Cardiac fibroblast (primary cell): ENCODE measurements at places on chromosomes 4 and X.
A peak's percentile ranks its signal among the peaks of the same experiment; 100 is the strongest.

- peak; percentile 70 for DNase-seq
Measured at GRCh38 chr4:146545102-146545501, 23.4 kb upstream of the SLC10A7 start.

DNA sequence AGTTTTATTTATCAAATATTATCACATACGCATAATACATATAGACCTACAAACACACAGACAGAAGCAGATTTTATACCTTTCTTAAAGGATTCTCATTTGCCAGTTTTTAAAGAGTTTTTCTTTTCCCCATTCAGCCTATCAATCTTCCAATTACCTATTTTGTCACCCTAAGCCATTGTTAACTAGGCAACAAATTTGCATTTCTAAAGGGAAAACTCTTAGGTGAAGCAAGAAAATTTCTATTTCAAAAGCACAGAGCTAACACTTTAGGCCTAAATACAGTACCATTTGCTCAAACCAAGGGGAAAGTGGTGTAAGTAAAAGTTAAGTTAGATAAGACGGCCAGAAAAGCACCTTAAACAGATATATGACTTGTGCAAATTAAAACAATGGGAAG, 156.6 kb downstream of the NDST3 start:
- DNase-seq = no peak

GRCh38 chr4:94841864-94842221, 84.1 kb downstream of the BMPR1B start:
- DNase-seq = no peak

DNA sequence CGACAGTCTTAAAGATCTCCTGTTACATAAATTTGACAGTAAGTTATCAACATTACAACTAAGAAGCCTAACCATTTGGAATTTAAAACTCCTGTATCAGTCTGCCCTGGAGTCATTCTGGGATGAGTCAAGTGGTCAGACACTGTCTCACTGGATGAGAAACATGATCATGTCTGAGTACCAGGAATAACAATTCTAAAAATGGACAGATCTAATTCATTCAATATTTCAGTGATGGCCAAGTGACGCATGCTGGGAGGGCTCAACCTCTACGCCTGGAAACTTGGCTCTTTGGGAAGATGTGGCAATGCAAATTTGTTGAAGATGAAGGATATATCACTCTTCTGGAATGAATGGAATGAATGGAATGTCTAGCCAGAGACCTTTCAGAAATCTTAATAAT, 1427.2 kb downstream of the STIM2 start:
- DNase-seq = peak; percentile 92

GRCh38 chrX:148588649-148589310, 88.4 kb downstream of the AFF2 start:
- peak; percentile 15 for DNase-seq

DNA sequence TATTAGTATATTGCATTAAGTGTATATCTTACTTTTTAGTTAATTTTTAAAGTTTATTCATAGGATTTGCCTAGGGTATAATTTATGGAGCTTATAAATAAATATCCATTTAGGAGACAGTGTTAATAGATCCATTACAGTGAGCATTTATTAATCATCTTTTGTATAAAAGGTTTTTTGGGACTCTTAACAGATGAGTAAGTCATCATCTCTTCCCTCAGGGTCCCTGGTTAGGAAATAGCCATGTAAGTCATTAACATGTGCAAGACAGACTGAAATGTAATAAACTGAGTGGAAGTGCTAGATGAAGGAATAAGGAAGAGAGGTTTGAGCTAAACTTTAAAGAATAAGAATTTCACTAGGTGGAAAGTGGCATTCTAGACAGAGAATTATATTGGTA, 69.2 kb downstream of the PAQR3 start:
- no peak for DNase-seq

DNA sequence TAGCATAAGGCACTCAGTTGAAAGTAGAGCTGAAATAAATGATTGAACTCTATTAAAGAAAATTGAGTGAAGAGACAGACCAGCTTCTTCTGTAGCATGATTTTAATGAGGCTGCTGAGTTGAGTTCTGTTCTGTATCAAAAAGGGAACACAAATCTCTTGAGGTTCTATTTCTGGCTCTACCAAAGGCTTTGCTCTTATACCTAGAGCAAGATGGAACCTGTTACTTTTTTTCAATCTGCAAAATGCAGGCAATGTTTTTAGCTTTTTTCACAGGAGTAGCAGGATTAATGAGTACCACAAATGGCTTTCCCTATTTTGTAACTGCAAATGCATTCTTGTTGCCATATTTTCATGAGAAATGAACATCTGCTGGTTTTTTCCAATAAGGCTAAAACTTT, 4.2 kb upstream of the ERVMER34-1 start:
- no peak for DNase-seq

GRCh38 chr4:156098805-156099204, 145.1 kb upstream of the CTSO start:
- DNase-seq = no peak

DNA sequence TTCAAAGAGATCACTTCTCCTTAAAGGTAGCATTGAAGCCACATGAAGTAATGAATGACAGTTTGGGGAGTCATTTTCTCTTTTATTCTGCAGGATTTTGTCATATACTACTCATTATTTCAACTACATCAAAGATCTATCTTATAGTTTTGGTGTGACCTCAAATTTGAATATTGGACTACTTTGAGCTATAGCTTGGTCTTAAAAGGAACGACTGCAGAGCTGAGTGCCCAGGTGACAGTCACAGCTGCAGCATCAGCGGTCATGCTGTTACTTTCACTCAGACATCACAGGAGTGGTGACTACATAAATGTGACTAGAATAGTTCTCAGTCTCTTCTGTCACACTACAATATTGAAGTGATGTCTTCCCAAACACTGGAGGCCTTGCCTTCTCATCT, 10.7 kb upstream of the SPCS3 start:
- DNase-seq = no peak

- peak; percentile 28 for DNase-seq
Measured at GRCh38 chr4:20368926-20369325, 117.2 kb downstream of the SLIT2 start.

GRCh38 chrX:71128915-71129765, 10.7 kb downstream of the MED12 start:
- DNase-seq = peak; percentile 66

DNA sequence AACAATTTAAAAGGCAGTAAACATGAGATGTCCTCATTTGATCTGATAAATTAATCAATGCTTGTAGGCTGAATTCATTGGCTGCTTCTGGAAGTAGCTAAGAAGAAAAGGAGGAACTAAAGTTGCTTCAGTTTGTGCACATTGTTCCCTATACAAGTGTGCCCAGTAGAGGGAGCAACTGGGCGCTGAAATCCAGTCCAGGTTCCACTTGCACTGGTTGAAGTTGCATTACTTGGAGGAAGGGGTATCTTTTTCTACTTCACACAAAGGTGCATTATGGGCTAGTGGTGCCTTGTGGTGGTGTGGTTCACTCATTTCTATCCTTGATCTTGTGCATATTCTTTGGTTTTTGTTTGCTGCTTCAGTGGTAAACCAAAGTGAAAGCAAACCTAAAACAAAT, 67.9 kb upstream of the SOX3 start:
- DNase-seq = peak; percentile 24

DNA sequence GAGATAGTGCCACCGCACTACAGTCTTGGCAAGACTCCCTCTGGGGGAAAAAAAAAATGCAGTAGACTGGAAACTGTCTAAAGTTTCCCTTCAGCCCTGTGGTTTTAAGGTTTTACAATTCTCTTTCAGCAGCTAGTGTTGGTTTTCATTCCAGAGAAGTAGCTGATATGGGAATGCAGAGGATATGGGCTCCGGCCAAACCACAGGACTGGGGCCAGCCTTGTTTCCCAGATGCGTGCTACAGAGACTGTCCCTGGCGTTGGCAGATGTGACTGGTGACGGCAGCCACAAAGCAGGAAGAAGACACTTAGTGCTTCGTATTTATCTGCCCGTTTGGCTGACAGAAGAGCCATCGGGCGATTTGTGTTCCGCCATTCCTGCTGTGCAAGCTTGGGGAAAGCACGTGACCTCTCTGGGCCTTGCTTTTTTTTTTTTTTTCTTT, 43.2 kb downstream of the ZBTB49 start:
- peak; percentile 90 for DNase-seq

DNA sequence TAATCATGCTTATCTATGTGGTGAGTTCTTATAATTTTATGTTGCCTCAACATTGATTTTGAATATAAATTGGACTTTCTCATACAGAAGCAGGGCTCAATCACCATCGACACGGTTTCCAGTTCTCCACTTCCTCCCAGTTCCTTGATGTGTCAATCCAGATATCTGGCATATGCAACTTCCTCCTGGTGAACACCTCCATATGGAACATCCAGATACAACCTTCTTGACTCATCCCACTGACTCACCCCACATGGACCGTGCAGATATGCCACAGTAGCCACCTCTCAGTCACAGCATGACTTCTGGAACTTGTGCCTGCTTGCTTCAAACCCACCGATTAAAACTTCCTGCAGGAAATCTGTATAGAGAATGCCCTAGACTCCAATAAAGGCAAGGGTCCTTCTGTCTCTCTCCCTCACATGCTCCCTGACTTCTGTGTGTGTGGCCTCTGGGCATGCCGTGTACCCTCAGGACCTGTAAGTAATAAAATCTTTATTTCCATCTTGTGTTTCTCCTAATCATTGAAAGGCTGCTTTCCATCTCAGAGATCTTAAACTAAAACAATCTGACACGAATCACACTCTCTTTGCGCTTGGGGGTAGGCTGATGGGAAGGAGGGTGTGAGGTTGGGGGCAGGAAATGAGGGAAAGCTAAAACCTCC, 67.0 kb downstream of the HTRA3 start:
- DNase-seq = peak; percentile 53

DNA sequence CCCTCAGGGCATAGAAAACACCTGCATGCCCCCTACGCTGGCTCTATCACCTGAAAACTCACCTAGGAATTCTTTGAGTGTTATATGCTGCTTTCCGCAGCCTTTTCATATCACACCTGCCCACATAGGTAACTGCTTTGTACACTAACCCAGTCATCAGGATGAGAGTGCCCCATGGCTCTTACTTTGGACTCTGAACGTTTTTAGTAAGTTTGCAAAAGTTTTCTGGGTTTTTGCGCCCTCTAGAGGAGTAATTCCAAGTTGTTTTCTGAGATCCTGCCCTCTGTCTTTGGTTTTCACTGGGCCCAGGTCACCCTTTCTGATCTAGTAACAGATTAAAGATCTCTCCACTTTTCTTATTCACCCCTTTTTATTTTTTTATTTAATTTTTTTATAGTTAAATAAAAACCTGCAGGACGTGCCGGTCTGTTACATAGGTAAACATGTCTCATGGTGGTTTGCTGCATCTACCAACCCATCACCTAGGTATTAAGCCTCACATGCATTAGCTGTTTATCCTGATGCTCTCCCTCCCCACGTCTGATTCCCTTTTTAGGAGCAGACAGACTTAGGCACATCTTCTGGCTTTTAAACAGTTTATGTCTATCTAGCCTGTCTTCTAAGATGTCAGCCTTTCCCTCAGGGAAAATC, 139.2 kb downstream of the NWD2 start:
- peak; percentile 54 for DNase-seq

DNA sequence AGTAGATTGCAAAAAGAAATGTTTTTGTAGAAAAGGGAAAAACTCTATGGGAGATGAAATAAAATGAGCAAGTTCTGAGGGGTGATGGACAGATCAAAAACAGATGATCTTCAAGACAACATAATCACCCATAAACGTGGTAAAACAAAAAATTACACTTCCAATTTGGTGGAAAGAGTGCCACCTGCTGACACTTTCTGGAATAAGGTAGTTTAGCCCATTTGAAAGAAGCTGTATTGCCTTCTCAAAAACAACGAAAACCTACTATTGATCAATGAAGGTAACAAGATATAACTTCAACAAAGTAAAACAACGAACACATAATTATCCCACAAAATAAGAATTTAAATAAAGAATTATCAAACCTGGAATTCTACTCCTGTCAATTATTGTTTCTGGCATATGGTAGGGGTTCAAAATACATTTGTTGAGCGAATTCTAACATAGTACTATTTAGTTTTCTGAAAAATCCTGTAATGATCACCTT, 2.5 kb downstream of the COQ2 start:
- peak; percentile 81 for DNase-seq

DNA sequence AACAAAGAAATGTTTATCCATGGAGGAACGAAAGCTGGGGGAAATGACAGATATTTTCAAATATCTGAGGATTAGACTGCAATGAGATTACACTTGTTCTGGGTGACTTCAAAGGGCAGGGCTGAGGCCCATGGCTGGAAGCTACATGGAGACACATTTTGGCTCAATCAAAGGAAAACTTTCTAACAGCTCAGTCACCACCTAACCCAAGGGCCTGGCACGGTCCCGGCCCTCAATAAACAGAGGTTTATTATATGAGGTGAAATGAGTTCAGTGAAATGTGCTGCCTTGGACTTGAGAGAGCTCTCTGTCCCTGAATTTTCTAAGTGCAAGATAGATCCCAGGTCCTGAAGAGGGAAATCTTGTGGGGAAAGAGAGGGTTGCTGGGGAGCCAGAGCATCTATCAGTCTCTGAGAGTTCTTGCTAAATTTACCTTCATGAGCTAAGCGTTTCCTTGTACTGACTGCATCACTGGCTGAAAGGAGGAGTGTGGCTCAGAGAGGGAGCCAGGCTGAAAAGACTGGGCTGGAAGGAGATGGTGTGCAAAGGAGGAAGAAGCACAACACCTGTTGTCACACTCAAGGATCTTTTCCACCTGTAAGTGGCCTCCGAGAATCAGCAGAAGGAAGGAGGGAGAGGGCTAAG, 2.0 kb upstream of the RIPPLY1 start:
- no peak for DNase-seq

- DNase-seq = no peak
Measured at GRCh38 chrX:119760026-119760877, 1.9 kb downstream of the SOWAHD start.

- no peak for DNase-seq
Measured at GRCh38 chr4:161317000-161317399, 846.8 kb downstream of the FSTL5 start.

GRCh38 chr4:82848706-82849105, 42.2 kb downstream of the SEC31A start:
- DNase-seq = peak; percentile 22

GRCh38 chrX:52034211-52034610, 34.8 kb downstream of the MAGED4B start:
- DNase-seq = peak; percentile 0

- DNase-seq = no peak
Measured at GRCh38 chrX:38260231-38260630, 39.6 kb upstream of the SRPX start.

DNA sequence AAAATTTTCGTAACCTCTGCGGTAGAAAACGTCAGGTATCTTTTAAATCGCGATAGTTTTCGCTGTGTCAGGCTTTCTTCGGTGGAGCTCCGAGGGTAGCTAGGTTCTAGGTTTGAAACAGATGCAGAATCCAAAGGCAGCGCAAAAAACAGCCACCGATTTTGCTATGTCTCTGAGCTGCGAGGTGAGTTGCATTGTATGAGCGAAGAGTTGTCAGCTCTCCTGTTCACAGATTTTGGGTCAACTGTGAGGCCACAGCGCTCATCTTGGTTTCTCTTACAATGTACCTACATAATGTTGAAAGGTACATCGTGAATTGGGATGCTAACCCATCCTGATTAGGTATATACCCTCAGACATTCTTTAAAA, 486 bp downstream of the CLCN3 start:
- DNase-seq = peak; percentile 44

- DNase-seq = no peak
Measured at GRCh38 chrX:148874636-148875246, 374.3 kb downstream of the AFF2 start.

GRCh38 chr4:125591290-125591689, 276.5 kb downstream of the FAT4 start:
- no peak for DNase-seq
